ENCODE measurements at places on chromosomes 1 and 21.
A peak's percentile ranks its signal among the peaks of the same experiment; 100 is the strongest.

DNA sequence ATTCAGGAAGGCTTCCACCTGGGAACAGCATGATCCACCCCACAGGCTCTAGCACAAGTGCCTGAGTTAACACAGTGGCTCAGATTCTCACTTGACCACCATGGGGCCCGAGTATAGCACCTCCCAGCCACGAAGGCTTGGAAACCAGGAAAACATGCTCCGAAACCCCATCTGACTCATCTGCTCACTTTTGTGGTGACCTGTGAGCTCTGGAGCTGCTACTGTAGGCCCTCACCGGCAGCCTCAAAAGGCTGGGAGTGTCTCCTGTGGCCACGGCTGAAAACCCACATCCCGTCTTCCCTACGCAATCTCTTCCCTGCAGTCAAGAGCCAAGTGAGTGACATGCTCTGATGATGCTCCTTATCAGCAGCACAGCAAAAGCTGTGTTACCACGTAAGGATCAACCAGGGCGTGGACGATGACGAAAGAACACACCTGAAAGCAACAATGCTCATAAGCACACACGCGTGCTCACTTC is 81.4 kb downstream of the TGFBR3 start:
- peak; percentile 92 for DNase-seq

DNA sequence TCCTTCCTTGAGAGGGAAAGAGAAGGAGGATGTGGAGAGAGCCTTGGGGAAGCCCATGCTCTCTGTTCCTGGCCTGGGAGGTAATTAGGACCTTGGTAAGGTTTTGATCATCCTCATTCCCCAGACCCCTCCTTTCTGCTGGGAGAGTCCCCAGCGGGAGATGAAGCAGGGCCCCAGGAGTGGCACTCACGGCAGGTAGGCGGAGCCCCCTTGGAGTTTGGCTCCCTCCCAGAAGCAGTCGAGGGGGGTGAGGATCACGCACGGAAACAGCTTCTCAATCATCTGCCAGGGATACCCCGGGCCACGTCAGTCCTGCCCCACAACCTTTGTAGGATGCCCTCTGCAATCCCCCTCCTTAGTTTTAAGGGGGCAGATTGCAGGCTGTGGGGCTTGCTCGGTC is 11.5 kb downstream of the PTCH2 start:
- DNase-seq: no peak

- no peak for DNase-seq
Measured at GRCh38 chr21:38277501-38278131, 20.8 kb downstream of the KCNJ15 start.

GRCh38 chr1:220067269-220068204 is 21.2 kb upstream of the EPRS1 start:
- DNase-seq: no peak

GRCh38 chr1:2135441-2135841 is 59.1 kb downstream of the FAAP20 start:
- DNase-seq: no peak

DNA sequence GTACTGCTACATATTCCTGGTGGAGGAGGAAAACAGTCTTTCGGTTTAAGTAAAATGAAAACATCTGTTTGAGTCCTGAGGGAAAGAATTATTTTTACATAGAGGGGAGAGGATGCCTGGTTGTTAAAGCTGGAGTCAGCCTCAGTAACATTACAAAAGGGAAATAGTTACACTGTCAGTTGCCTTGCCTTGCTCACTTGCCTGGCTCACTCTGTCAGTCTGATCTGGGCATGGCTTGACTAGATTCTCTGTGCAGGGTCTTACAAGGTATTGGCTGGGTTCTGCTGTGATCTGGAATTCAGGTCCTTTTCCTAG is 8.4 kb upstream of the UBE2U start:
- DNase-seq: no peak

DNA sequence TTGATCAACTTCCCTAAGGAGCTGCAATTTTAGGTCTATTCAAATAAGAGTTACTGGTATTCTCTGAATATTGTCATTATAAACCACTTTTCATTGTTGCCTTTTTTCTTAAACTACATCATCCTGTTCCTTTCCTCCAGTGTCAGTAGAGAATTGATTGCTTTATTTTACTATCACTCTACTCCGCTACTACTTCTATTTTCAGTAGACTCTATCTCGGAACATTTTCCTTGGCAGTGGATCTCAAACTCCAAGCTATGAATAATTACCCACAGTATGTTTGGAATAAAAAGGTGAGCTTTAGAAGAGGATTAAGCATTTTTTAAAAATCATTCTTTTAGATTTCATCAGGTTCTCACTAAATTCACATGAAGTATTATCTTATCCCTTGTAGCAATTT is 224.9 kb downstream of the GREM2 start:
- DNase-seq: no peak

- no peak for DNase-seq
Measured at GRCh38 chr1:42935313-42935895, 23.3 kb downstream of the SLC2A1 start.

DNA sequence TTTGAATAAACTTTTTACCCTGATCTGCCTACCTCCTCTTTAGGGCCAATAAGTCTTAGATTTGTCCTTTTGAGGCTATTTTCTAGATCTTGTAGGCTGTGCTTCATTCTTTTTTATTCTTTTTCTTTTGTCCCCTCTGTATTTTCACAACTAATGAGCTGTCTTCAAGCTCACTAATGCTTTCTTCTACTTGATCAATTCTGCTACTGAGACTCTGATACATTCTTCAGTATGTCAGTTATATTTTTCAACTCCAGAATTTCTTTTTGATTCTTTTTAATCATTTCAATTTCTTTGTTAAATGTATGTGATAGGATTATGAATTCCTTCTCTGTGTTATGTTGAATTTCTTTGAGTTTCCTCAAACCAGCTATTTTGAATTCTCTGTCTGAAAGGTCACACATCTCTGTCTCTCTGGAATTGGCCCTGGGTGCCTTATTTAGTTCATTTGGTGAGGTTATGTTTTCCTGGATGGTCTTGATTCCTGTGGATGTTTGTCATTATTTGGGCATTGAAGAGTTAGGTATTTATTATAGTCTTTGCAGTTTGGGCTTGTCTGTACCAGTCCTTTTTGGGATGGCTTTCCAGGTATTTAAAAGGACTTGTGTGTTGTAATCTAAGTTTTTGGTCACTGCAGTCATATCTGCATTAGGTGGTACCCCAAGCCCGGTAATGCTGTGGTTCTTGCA is 11.2 kb upstream of the ATG4C start:
- DNase-seq: no peak

- no peak for DNase-seq
Measured at GRCh38 chr21:19018529-19018928, 614.9 kb upstream of the TMPRSS15 start.

- DNase-seq: no peak
Measured at GRCh38 chr1:176066709-176067108, 140.4 kb downstream of the COP1 start.

- DNase-seq: no peak
Measured at GRCh38 chr21:38352536-38353219, 95.9 kb downstream of the KCNJ15 start.

DNA sequence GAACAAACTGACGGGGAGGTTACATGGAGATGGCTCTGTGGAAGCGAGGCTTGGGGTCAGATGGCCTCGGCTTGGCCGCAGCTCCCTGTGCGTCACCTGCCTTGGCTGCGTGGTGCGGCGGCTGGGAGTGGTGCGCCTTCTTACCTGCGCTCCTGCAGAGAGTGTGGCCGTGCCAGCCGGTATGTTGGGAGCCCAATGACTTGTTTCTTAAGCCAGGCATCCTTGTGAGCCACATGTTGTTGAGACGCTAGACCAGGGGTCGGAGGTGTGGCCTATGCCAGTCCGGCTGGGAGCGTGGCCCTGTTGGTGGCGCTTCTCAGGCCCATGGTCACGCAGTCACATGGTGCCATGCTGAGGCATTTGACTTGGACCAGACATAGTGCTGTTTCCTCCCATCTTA is 10.5 kb downstream of the SLX9 start:
- DNase-seq: no peak

DNA sequence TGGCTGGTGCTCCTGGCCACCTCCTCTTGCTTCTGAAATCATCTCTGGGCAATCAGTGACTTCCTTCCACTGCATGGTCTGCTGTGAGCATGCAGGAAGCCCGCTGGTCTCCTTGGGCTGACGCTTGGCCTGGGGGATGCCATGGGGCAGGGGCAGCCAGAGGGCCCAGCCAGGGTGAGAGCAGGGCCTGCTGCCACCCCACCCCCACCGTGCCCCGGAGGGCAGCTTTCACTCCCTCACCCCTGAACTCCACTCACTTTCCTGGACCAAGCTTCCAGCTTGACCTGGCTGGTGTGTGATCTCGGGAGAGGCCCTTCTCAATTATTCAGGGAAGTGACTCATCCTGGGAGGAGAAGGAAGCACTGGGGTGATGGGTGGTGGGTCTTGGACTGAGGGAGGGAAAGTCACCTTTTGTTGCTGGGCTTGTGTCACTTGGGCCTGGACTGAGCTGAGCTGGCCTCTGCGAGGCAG is 270.2 kb upstream of the CSF3R start:
- no peak for DNase-seq

- DNase-seq: no peak
Measured at GRCh38 chr1:20215716-20216115, 29.4 kb upstream of the PLA2G2C start.

GRCh38 chr1:68623700-68624099 is 126.8 kb upstream of the DEPDC1 start:
- DNase-seq: no peak

DNA sequence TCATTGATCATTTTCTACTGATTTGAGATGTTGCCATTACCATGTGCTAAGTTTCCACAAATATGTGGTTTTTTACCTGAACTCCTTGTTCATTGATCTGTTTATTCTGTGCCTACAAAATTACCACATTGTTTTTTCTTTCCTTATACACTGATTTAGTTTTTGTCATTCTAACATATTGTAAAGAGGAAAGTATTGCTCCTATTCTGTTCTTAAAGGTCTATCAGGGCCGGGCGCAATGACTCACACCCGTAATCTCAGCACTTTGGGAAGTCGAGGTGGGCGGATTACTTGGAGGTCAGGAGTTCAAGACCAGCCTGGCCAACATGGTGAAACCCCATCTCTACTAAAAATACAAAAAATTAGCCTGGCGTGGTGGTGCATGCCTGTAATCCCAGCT is 75.1 kb downstream of the CAMTA1 start:
- DNase-seq: no peak

DNA sequence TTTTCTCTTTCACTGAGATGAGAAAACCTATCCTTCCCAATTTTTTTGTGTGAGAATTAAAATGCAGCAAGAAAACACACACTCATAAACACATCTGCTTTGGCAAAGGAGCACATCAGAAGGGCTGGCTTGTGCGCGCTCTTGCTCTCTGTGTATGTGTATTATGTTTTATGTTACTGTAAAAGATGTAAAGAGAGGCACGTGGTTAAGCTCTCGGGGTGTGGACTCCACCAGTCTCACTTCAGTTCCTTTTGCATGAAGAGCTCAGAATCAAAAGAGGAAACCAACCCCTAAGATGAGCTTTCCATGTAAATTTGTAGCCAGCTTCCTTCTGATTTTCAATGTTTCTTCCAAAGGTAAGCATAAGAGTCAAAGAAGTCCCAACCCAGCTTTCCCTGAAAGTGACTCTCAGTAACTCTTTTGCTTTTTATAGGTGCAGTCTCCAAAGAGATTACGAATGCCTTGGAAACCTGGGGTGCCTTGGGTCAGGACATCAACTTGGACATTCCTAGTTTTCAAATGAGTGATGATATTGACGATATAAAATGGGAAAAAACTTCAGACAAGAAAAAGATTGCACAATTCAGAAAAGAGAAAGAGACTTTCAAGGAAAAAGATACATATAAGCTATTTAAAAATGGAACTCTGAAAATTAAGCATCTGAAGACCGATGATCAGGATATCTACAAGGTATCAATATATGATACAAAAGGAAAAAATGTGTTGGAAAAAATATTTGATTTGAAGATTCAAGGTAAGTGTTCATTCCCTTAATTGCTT is at the start of gene CD2:
TSS of gene CD2 (plus strand) at position 233 of the 780 bp plus-strand sequence. CDS start at position 296, 63 bp downstream.
- no peak for DNase-seq

- DNase-seq: no peak
Measured at GRCh38 chr1:30126848-30127247, 596.5 kb downstream of the MATN1 start.

GRCh38 chr1:1869469-1869868 is 21.4 kb downstream of the GNB1 start:
- no peak for DNase-seq

DNA sequence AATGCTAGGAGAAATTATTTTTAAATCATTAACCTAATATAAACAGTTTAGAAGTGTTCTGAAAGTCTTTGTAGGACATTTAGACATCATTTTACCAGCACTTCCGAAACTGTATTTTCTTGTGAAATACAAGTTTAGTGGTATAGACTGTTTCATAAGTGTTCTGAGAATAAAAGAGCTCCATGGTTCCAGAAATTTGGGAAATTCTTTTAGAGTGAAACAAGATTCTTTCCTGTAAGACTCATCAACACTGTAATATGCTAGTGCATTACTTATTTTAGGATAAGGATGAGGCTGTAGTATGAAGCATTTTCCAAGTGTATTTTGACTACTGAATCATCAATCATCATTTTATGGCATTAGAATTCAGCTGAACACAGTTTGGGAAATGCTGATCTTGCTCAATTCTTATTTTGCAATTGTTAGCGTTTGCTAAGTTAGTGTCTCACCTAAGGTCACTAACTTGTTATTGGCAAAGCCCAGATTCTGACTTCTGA is 73.4 kb downstream of the CEP350 start:
- no peak for DNase-seq

- DNase-seq: peak; percentile 47
Measured at GRCh38 chr1:1441002-1441888, 5.8 kb downstream of the VWA1 start.

DNA sequence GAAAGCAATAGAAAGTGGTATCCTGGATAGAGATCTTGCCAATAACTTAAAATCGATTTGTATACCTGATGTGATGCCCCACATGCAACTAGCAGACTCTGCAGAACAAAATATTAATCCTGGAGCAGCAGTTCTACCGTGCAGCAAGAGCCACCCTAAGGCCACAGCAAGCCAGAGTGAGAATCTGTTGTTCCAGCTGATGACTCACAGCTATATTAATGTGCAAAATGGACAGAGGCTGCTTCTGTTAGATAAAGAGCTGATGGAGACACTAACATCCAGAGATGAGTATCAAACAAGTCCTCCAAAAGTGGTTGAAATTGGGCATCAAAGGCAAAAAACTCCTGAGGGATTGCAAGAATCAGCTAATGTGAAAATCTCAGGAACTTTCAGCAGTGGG is 127.8 kb downstream of the MACF1 start:
- DNase-seq: no peak

- no peak for DNase-seq
Measured at GRCh38 chr1:204529371-204529895, 13.2 kb downstream of the MDM4 start.

- DNase-seq: no peak
Measured at GRCh38 chr1:116560704-116561490, 9.9 kb downstream of the CD58 start.

DNA sequence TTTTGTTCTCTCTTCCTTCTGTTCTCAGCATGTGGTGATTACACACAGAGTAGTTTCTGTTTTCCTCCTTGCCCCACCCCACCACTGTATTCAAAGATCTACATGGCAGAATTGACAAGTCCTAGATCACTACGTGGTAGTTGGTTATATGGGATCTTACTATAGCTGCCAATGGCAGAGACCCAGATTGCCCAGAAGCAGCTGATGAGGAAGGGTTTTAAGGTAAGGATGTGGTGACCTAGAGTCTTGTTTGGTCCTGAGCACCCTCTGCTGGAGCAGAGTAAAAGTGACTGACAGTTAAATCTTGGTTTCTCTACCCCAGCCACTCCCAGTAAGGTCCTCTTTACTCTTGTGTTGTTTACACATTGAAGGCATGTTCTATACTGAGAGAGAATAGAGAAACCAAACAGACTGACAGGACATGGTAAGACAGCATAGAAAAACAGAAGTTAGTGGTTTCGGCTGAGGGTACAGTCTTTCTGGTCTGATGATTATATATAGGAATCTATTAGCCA is 22.8 kb upstream of the STRIP1 start:
- no peak for DNase-seq
